ENCODE measurements at places on chromosomes 5 and 9.

DNA sequence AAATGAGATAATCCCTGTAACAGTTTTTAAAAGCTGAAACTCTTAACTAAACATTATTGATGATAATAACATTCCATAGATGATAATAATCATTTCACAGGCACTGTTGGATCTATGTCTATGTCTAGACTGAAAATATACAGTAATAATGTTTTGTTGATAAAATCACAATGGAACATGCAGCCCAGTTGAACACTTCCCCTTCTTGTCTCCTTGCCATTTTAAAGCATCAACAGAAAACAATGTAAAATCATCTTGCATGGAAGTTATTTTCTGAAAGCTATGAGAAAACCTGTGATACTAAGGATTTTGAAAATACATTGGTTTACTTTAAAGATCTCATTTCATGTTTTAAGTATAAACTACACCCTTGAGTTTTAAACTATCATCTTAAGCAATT lies 1.9 kb downstream of the GAPT start:
- no peak for DNase-seq

DNA sequence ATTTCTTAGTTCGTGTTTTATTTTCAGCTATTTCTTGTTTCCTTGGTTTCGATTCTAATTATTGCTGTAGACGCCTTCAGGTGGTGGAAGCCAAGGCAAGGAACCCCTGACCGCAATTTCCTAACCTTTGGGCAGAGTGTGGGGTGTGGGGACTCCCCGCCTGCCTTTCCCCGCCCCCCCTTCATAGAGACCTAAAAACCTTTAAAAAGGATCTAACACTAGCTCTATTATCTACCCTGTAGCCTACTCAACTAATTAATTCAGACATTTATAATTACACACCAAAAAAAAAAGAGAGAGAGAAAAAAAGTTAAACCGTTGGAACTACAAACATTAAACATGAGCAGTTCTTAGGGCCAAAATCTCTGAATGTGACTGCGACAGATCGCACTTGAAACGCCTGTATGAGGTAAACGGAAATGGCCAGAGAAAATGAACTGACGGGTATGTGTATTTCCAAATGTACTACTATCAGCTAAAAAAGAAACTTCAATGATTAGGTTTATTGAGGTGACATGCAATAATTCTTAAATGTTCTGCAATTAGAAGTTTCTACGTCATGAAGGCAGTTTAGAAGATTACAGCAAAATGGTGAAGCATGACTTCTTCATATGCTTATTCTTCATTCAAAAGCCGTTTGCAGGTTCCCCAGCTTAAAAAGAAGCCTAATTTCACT lies 19.0 kb upstream of the FER start:
- DNase-seq: peak; percentile 20

GRCh38 chr5:131067636-131068035 lies 97.4 kb downstream of the HINT1 start:
- DNase-seq: no peak

DNA sequence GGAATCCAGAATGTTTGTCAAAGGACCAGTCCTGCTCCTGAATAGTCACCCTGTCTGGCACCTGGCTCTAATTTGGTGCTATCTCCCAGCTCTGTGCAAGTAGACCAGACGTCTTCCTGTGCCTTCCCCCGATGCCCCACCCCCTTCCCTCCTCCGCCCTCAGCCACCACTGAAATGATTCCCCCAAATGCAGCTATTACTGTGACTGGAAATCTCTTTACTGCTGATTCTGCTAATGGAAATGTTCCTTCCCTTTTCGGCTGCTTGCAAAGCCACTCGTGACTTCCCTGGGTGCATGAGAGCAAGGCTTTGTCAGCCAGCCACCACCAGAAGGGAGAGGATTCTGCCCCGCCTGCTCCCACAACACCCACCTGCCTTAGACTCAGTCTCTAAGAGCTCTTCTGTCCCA lies 11.4 kb downstream of the ASTN2 start:
- DNase-seq: no peak

GRCh38 chr9:38000332-38000731 lies 68.7 kb downstream of the SHB start:
- no peak for DNase-seq

GRCh38 chr9:77881111-77881510 lies 150.5 kb downstream of the GNAQ start:
- DNase-seq: no peak

DNA sequence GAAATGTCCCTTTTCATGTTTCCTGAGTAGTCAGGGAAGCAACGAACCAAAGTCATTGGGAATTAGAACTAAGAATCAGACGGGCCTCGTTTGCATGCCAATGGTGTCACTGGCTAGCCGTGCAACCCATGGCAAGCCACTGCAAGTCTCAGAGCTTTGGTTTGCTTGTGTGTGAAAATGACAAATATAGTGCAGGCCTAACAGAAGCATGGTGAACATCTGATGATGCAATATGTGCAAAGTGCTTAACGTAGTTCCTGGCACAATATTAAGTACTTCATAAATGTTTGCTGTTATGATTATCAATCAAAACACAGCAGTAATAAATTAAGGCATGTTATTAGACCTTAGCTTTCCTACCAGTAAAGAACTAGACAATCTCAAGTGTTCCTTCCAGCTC lies 118.0 kb upstream of the TRIM32 start:
- no peak for DNase-seq

DNA sequence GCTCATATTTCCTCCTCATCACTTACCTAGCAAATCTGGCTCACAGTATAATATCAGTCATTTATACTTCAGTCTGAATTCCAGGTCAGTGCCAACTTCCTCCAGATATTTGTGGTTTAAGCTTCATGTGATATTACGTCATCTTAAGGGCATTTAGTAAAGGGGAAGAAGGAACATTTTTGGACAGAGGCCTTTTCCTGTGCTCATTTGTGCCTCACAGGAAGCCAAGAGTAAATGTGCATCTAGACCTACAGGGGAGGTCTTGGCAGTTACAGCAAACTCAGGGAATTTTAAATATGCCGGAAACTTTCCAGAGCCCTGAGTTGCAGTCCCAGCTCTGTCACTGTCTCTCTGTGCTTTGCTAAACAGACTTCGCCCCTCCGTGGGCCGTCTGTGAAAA lies 12.3 kb upstream of the KCNIP1 start:
- DNase-seq: peak; percentile 90

- DNase-seq: no peak
Observed at GRCh38 chr5:28174691-28175090, 1136.3 kb upstream of the CDH9 start.

DNA sequence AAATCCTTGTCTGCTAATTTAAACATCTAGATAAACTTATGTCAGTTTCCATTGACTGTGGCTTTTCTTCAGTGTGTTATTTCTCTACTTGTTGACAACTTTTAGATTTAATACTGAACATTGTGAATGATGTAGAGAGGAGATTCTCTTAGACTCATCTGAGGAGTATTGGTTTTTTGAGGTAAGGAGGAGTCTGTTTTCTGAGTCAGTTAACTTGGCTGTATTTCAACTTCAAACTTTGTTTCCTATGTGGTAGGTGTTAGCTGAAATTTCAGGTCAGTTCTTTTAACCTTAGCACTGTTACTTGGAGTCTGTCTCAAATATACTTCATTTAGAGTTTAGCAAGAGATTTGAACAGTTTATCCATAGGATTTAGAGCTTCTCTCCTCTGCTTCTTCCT lies 67.9 kb downstream of the XRCC4 start:
- DNase-seq: peak; percentile 13

- DNase-seq: no peak
Observed at GRCh38 chr5:118882666-118883065, 105.7 kb downstream of the DTWD2 start.

DNA sequence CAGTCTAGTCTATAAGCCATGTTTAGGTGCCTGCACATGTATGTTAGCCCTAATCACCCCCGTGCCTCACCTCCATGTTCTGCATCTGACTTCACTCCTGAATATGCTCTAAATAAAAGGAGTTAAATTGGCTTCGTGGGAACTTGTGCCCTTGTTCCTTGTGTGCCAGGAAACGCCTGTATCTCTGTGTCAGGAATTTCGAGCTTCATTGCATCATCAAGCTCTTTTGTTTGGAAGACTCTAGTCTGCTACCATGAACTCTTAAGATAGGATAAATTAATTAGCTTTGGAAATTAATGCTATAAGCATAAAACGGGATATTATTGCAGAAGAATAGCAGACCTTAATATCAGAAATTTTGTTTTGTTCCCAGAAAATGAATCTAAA lies 99.2 kb downstream of the ADCY2 start:
- DNase-seq: no peak

DNA sequence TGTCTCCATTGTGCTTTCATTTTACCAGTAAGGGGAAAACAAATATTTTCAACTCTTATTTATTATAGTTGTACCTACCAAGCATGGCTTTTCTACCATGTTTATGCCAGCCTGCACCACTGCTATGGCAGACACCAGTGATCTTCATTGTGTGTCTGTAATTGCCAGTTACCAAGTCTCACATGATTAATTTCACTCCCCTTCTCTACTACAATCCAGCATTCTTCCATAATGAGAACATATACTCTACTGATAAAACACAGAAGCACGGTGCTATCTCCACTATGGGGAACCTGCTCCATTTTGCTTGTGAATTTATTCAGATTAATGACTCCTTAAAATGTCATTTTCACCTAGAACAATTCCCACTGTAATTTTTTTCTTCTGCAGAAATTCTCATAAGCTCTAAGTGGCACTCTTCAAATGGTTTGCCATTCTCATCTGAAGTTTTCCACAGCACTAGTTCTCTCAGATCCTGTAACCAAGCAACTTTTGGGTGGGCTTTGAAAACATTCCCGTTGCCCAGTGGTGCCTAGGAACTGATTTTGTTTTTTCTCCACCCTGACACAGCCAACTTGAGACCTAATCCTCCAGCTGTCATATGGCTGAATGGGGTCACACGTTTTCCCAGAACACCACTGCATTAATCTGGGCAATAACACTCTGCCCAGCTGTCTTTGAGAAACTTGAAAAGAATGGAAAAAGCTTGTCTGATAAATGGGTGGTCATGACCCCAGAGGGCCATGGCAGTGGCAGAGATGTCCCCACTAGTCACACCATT lies 222.7 kb upstream of the RASEF start:
- DNase-seq: no peak

DNA sequence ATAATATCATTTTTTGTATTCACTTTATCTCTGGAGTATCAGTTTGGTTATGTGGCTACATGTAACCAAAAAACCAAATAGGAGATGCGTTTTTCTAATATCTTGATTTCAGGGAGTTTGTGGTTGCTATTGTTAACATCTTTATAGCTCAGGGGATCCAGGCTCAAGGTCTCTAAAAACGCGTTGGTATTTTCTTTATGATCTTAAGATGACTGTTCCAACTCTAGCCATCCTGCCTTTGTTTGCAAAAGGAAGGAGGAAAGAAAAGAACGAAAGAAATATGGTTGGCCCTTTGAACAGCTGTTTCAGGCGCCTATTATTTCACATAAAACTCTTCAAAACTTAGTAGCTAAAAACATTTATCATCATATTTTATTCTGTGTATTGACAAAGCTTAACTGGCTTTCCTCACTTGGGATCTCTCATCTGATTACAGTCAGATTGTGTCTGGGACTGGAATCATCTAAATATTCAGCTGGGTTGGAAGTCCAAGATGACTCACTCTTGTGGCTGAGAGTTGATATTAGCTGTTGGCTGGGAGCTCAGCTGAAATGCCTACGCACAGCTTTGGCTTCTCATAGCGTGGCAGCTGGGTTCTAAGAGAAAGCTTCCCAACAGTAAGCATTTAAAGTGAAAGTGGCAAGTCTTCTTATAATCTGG lies 60.1 kb downstream of the FAM174A start:
- DNase-seq: peak; percentile 91

DNA sequence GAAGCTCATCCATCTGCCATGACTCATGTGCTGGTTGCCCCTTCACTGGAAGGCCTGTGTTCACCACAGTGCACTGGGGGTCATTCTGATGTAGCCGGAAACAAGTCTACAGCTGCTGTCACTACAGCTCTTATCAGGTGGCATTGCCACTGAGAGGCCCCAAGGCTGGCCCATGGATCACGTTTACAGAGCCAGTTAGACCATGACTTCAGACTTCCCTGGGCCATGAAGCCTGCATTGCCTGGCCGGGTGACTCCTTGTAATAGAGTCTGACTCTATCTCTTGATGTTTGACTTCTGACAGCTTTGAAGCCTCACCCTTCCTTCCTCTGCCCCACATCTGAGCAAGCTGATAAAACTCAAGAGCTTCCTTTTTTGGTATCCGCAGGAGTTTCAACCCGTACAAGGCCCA lies 473.5 kb upstream of the DAP start:
- no peak for DNase-seq

GRCh38 chr5:77102549-77102948 lies 15.5 kb upstream of the ZBED3 start:
- no peak for DNase-seq

GRCh38 chr5:40619421-40619820 lies 60.3 kb upstream of the PTGER4 start:
- no peak for DNase-seq

GRCh38 chr9:99745085-99745484 lies 76.6 kb upstream of the NR4A3 start:
- no peak for DNase-seq

DNA sequence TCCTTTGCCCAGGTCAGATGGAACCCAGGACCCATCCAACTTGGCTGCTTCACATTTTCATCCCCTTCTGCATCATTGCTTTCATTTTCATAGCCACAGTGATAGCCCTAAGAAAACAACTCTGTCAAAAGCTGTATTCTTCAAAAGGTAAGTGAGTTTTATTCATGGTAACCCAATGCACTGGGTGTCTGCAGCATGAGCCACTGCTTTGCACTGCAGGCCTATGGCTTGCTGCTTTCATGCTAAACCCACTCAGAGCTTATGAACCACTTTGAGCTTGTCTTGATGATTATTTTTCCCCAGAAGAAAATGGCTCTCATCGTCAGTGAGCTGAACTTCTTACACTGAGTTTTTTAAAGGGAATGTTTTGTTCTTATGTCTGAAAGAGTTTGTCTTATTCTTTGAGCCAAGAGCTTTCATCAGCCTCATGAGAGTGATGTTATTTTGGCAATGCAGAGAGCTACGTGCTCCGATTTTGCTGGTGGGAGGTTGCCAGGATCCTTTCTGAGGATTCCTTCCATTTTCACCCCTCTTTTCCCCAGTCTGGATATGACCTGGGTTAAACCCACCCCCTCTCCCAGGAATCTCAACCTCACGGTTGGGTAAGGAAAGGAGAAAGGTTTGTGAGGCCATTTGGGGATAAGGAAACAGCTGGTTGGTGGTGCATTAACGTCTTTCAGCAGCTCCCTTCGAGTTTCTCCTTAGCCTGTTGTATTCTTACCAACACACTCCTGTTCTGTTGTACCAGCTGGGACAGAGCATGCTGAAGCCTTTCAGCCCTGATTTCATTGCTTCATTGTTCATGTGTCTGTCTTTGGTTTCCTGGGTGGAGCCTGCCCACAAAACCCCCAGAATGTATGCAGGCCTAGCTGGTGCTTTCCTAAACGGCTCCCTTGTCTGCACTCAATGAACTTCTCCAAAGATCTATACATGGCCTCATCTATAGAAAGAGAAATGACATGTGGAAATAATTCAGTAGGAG lies 47.6 kb downstream of the PDCD1LG2 start:
- DNase-seq: no peak

DNA sequence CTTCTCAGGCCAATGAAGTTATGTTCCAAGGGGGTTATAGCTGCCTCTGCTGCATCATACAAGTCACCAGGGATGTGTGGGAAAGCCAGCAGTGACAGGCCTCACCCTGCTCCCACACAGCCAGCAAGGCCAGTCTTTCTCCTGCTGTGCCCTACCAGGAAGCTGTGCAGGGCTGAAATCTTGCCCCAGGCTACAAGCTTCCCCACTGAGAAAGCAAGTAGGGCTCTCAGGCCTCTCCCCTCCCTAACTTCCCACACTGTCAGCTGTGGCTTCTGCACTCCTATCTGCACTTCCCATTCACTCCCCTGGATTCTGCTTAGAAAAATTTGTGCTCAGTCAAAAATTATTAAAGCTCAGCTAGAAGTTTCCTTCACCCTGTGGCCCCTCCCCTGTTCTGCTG lies 611.2 kb upstream of the ZNF608 start:
- DNase-seq: peak; percentile 73

- DNase-seq: no peak
Observed at GRCh38 chr5:17670353-17670752, 36.1 kb downstream of the TAF11L14 start.

Measured in RPMI7951 (cell line).